ENCODE measurements at places on chromosomes 3 and 15.

GRCh38 chr3:194396539-194396858 lies 2.6 kb downstream of the GP5 start:
- no peak for DNase-seq

GRCh38 chr3:71237672-71238071 lies 345.9 kb downstream of the FOXP1 start:
- no peak for DNase-seq

DNA sequence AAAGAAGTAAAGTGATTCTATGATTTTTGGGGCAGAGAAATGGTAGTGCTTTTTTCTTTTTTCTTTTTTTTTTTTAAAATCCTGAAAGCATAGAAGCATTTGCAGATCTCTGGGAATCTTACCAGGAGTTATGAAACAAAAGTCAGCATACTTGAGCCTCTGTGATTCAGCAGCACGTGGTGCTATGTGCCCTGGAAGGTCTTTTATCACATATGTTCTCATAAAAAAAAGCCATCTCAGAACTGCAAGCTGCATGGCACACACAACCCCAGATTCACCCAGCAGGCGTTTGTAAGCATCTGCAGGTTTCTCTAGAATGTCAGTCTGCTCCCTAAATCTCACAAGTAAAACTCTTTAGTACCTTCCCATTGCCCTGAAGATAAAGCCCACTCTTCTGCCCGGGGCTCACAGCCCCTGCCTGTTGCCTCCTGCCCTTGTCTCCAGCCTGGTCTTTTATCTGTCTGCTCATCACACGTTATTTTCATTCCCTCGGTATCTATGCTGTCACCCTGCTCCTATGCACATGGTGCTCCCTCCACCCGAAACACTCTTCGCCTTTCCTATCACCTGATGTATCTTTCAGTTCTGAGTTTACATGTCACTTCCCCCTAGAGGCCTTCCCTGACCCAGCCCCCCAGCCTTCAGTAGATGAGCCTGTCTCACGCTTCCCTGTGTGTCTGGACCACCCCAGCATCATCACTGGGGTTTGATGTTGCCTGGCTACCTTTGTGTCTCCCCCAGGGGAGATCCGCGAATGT lies 72.4 kb downstream of the CHDH start:
- peak; percentile 49 for DNase-seq

GRCh38 chr3:4898454-4899313 lies 80.6 kb upstream of the BHLHE40 start:
- no peak for DNase-seq
